ENCODE measurements at places on chromosomes 6 and 20.

DNA sequence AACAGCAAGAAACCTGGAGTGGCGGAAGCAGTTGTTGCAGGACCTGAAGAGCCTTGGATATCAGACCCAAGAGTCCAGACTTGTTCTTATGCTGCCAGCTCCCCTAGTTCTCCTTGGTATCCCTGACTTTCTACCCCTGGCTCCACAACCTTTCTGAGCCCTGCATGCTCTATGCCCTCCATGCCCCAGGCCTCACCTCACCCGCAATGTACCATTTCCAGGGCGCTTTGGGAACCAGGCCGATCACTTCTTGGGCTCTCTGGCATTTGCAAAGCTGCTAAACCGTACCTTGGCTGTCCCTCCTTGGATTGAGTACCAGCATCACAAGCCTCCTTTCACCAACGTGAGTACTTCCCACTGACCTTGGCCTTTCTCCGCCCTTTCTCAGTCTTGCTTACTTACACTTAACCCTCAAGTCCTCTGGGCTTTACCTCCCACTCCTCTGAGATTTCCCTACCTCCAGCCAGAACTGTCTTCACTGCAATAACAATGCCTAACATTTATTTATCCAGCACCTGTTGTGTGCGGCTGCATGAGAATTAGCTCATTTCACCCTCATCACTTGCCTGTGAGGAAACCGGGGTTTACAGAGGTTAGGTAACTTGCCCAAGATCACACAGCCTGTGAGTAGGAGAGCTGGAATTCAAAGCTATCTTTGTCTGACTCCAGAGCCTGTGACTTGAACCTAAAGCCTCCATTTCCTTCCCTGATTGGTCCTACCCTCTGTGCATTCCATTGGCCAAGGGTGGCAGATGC lies 2.3 kb downstream of the POFUT1 start:
- no peak for DNase-seq

GRCh38 chr6:21167790-21168189 lies 425.8 kb upstream of the SOX4 start:
- DNase-seq, result no peak

DNA sequence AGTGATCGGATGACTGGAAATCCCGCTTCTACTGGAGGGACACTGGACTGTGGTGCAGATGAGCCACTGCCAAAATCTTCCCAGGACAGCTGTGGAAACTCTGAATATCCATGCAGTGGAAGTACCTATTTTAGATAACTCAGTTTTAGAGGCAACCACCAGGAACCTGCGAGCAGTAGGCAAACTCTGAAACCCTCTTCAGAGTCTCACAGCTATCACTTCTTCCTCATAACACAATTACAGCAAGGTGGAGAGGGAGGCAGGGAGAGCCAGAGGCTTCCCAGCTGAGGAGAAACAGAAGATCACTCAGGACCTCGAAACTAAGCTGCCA lies 322.8 kb upstream of the NT5E start:
- DNase-seq, result no peak

DNA sequence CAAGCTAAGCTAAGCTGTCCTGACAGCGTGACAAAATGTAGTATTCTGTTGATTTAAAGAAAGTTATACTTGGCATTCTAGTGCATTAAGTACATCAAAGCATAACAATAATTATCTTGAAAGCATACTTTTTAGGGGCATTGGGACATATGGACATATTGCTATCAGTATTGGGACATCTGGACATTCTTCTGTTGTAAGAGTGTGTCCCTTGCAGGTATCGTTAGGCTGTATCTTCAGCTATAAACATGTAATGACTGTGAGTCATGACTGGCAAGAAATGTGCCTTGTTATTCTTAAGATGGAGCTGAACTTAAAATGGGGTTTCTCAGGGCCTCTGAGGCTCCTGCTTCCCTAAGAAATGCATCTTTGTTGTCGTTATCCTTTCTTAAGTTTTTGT lies 74.3 kb downstream of the ADGB start:
- DNase-seq, result no peak

GRCh38 chr6:26594131-26594498 lies 2.6 kb upstream of the ABT1 start:
- no peak for DNase-seq

- DNase-seq, result no peak
These were observed 30.0 kb downstream of the PPP1R3G start for GRCh38 chr6:5115168-5115567.

GRCh38 chr6:10511477-10511876 lies 9.7 kb upstream of the GCNT2 start:
- DNase-seq, result no peak

DNA sequence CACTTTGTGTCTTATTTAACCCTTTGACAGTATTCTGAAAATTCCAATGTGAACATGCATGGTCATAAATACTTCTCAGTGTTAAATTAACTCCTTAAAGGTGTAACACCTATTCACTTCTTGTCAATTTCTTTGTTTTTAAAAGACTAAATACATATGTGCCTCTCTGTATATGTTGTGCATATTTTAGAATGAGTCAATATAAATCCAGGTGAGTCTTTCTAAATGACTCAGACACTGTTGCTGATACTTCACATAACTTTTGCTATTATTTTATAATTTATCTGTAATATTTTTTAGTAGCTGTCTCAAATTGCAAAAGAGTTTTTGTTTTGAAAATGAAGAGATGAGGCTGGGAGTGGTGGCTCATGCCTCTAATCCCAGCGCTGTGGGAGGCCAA lies 36.0 kb downstream of the TIAM2 start:
- DNase-seq, result no peak

- no peak for DNase-seq
These were observed 20.9 kb downstream of the EDN1 start for GRCh38 chr6:12311106-12311505.

GRCh38 chr6:133730881-133731280 lies 158.0 kb upstream of the TCF21 start:
- DNase-seq, result no peak

- no peak for DNase-seq
These were observed 878 bp upstream of the HLA-DMA start for GRCh38 chr6:32953775-32954174.

GRCh38 chr6:15953152-15953880 lies 175.6 kb upstream of the MYLIP start:
- DNase-seq, result no peak

GRCh38 chr6:27911956-27912446 lies at the start of gene OR2B2:
Gene OR2B2, minus strand, starts transcription at chr6:27912396. Its CDS starts 77 bp downstream, at chr6:27912319.
- DNase-seq, result no peak

GRCh38 chr20:39016506-39016905 lies 54.4 kb downstream of the DHX35 start:
- no peak for DNase-seq

DNA sequence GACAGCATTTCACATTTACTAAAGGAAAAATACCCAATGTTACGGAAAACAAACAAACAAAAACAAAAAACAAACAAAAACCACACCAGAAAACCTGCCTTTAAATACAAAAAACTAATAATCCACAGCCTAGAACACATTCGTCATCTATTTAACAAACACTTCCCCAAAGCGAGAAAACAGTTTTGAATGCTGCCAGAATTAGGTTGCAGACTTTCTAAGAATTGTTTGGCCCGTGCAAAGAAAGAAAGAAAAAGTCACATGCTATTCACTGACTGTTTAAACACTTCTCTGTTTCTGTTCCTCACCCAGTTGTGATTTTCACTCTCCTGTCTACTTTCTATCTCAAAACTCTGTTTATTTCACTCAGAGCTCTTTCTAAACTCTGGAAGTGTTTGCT lies 52.5 kb downstream of the BCAS1 start:
- no peak for DNase-seq

DNA sequence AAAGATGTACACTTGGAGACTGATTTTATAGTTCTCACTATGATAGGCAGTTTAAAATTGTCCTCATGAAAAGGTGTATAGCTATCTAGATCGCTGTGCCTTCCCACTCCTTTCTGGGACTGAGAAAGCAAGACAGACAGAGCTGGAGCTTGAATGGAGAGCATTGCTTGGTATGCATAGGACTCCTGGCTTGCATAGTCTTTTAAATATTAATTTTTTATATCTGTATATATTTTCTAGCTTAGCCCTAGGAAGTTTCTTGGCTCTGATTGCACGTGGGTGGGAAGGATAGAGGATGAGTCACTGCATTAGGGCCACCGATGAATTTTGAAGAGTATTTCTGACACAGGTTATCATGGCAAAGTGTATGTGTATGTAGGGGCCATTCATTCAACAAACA lies 150.0 kb upstream of the SPACA1 start:
- no peak for DNase-seq

GRCh38 chr20:8547035-8547650 lies 415.1 kb downstream of the PLCB1 start:
- DNase-seq, result no peak

GRCh38 chr20:2840967-2841531 lies 504 bp downstream of the VPS16 start:
- peak; percentile 57 for DNase-seq

DNA sequence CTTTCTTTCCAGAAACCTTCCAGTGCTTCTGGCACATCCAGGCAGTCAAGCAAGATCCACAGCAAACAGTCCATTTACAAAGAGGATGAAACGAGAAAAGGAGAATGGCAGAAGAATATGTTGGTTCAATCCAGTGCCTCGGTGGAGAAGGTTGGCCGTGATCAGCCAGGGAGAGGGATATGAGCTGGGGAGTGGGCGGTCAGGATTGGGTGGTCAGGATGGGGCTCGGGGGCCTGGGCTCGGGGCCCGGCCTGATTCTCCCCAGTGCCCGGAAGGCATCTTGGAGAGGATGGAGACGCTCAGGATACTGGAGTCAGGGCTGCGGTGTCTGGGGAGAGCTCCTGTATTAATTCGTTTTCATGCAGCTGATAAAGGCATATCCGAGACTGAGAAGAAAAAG lies 61.3 kb downstream of the EFCAB8 start:
- no peak for DNase-seq

- no peak for DNase-seq
These were observed 220.3 kb upstream of the LRFN2 start for GRCh38 chr6:40807484-40807883.

- DNase-seq, result no peak
These were observed 211.4 kb upstream of the ECI2 start for GRCh38 chr6:4346659-4347333.

- DNase-seq, result no peak
These were observed 151.0 kb downstream of the CLIC5 start for GRCh38 chr6:45864651-45865050.

GRCh38 chr6:82959385-82959941 lies 106.2 kb downstream of the UBE3D start:
- DNase-seq, result no peak

- no peak for DNase-seq
These were observed 20.5 kb downstream of the XRN2 start for GRCh38 chr20:21323640-21324039.

DNA sequence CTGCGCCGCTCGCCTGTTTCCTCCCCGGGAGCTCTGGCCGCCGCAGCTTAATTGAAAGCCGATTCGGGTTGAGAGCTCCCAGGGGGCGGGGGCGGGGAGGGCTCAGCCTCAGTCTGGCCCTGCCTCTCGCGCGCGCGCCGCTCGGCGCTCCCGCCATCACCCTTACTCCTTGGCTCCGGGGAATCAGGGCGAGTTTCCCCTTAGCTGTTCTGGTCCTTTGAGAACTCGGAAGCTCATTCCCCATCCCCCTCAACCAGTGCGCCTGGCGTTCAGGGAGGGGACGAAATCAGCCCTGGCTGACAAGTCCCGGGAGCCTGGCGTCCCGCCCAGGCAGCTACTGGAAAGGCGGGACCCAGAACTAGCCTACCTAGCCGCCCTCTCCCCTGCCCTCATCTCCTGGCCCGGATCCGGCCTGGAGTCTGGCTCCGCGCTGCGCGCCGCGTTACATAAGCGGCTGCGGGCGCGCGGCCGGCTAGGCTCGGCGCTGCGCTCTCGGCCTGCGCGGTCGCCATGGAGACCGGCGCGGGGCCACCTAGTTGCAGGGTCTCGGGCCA lies 2.8 kb downstream of the SLC12A5 start:
- DNase-seq, result no peak

DNA sequence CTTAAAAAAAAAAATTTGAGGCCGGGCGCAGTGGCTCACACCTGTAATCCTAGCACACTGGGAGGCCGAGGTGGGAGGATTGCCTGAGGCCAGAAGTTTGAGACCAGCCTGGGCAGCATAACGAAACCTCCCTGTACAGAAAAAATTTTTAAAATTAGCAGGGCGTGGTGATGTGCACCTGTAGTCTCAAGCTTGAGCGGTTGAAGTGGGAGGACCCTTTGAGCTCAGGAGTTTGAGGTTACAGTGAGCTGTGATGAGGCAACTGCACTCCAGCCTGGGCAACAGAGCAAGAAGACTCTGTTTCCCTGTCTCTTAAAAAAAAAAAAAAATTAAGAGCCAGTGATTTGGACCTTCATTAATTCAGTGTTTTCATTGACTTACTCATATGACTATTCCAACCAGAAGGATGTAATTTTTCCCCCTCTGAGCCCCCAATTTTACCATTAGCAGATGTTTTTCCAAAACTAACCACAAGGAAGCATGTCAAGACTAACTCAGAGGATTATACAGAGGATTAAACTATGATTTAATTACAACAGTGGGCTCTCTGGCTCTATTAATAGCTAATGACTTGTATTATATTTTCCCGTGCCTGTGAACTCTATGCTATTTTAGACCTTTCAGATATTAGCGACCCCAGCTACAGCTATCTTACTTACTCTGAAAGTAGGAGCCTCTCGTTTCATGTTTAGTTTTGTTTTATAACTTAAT lies 75.1 kb downstream of the ARID1B start:
- no peak for DNase-seq

DNA sequence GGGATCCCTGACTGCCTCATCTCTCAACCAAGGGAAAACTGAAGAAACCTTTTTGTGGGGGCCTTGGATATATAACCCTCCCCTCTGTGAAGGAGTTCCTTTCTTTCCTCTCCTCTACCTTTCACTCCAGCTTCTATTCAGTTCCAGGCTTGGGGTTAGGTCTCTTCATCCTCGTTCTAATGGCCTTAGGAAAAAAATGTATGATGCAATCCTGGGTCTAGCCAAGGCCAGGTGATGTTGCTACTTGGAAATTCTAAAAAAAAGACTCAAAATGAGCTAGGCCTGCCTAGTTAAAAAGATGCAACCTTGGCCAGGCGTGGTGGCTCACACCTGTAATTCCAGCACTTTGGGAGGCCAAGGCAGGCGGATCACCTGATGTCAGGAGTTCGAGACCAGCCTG lies 7.6 kb downstream of the ABCC10 start:
- DNase-seq, result no peak

DNA sequence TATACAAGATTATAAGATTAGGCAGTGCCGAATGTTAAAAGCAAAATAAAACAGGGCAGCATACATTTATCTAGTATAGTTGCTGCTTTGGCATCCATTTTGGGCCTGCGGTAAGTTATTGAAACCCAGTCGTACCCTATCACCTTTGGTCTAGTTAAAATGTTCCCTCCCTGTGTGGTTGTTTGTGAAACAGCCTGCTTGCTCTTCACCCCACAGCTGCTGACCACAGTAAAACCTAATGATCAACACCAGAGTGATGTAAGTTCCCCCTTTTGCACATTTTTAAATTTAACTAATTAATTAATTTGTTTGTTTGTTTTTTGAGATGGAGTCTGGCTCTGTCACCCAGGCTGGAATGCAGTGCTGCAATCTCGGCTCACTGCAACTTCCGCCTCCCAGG lies 50.3 kb upstream of the TXNDC5 start:
- DNase-seq, result no peak

GRCh38 chr20:2759143-2759542 lies 41.3 kb downstream of the CPXM1 start:
- no peak for DNase-seq

GRCh38 chr20:33521461-33521860 lies 31.6 kb downstream of the CBFA2T2 start:
- no peak for DNase-seq

- no peak for DNase-seq
These were observed 1.1 kb downstream of the COX4I2 start for GRCh38 chr20:31638816-31639215.

Measured in GOT3 (cell line).